ENCODE measurements at places on chromosomes 4 and X. TPM values are rescaled to one million over a fixed set of nuclear protein-coding genes. Genes with fewer than 3 reads are reported as not detected.

The ARHGEF6 gene
- total RNA-seq: 44.2 TPM

The MAD2L1 gene
- total RNA-seq: 1.5 TPM

The NUDT6 gene
- total RNA-seq: 11.9 TPM

DNA sequence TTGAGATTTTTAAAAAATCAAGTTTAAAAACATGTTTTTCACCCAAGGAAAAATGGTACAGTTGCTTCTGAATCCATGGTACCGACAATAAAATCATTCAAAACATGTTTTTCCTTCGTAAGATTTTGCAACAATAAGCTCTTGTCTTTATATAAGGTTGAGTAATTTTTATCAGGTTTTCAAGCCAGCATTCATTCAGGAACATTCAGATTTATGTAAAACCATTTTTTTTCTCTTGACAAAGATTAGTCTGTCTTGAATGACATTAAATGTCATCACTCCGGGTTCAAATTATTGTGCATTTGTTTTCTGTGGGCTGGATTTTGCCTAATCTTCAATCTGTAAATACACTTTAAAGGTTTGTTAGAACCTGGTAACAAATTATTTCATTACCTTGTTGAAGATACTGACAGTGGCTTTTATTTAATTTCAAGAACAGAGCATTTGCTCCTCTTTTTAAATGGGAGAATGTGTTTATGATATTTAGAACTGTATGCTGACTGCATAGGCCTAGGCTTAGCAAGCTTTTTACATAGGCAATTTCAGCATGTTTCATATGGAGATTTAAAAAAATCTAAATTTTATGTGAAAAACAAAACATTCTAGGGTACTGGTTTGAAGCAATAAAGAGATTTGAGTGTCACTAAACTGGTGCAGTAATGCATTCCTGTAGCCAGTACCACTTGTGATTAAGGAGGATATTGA lies 336.4 kb upstream of the HAND2 start:
- no peak for DNase-seq

GRCh38 chr4:82223715-82224114 lies 150.1 kb downstream of the HNRNPD start:
- DNase-seq: no peak

- no peak for DNase-seq
These were observed 2.0 kb downstream of the NUDT11 start for GRCh38 chrX:51494409-51494808.

DNA sequence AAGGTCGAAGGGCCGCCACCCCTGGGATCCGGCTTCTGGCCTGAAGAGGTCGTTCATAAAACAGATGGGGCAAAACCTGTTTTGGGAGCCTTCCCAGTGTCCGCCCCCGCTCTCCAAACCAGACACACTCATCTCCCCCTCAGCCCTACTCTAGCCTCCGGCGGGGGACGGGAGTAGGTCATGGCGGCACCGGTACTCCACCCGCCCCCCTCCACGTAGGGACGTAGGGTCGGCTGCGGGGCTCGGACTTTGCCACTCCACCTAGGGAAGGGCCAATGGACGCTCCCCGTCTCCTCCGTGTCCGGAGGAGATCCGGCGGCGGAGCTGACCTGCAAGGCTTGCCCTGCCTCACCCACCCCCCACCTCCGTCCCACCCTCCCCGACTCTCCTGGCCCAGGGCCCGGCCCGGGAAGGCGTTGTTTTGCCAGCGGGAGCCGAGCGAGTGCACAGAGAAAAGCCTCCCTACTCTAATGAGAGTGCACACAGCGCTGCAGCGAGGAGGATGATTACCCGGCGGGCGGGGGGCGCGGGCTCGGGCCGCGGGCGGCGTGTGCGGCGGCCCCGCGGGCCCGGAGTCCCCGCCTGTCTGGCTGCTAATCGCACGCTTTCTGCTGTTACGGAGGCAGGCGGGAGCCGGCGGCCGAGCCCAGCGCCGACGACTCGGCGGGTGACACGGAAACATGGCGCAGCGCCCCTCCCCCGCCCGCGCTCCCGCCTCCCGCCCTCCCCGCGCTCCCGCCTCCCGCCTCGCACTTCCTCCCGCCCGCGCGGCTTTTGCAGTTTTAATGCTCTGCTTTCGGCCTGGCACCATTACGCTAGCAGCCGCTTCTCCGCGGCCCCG lies 8.3 kb upstream of the BCOR start:
- peak; percentile 87 for DNase-seq

DNA sequence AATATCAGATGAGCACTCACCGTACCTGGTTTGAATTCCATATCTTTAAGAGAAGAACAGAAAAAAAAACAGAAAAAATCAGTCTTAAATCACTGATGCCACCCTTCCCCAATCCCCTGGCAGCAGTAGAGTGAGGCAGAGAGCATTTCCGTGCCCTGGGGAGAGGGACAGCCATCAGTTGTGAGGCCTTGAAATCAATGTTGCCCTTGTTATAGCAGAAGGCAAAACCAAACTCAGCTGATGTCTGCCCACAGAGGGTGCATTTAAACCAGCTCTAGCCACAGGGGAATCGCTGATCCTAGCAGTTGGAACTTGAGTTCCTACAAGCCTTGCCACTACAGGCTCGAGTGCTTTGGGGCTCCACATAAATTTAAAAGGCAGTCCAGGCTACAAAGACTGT lies 338.5 kb upstream of the FMR1 start:
- DNase-seq: no peak

- DNase-seq: no peak
These were observed 133.3 kb downstream of the GATB start for GRCh38 chr4:151627491-151627890.

DNA sequence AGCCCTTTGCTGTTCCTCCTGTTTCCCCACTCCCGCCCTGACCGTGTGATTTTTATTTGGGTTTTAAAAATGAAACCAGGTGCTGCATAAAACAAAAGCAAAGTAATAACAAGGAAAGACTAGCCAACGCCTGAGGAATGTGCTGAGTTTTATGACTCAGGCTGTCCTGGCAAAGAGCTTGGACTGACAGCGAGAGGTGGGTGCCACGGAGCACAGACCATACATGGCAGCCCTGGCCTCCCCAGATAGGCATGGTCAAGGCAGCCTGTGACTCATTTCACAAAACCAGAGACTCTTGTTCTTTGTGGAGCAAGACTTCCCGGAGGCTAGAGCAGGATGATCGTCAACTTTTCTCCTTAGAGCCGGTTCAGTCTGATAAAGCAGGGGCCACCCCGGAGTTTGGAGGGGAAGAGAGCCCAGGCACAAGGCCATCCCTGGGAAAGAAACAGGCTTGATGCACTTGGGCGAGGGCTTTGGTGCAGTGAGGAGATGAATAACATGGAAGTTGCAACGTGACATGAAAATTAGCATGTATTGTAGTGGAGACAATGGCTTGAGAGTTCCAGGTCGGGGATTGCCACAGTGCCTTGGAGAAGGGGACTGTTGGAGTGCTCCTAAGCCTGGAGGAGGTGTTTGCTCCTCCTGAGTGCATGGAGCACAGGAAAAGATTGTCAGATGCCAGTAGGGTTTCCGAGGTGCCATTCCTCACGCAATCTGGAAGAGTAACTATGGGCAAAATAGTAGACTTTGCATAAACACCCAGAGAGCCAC lies 54.8 kb downstream of the C4orf51 start:
- DNase-seq: peak; percentile 34

GRCh38 chr4:52995360-52996030 lies 133.4 kb downstream of the RASL11B start:
- no peak for DNase-seq

Measured in left ventricle myocardium superior (tissue), 1 donor.